ENCODE measurements at places on chromosomes 16 and 17.
A peak's percentile ranks its signal among the peaks of the same experiment; 100 is the strongest.

GRCh38 chr16:13939821-13940220, 19.9 kb downstream of the ERCC4 start:
- no peak for DNase-seq

GRCh38 chr16:4319454-4320421, 3.9 kb downstream of the GLIS2 start:
- no peak for DNase-seq

- peak; percentile 43 for DNase-seq
Observed at GRCh38 chr16:30570636-30571444, 674 bp downstream of the ZNF688 start.

GRCh38 chr16:89115216-89115861, 21.7 kb downstream of the ACSF3 start:
- DNase-seq = no peak

- no peak for DNase-seq
Observed at GRCh38 chr16:10983159-10983558, 38.8 kb downstream of the CLEC16A start.

DNA sequence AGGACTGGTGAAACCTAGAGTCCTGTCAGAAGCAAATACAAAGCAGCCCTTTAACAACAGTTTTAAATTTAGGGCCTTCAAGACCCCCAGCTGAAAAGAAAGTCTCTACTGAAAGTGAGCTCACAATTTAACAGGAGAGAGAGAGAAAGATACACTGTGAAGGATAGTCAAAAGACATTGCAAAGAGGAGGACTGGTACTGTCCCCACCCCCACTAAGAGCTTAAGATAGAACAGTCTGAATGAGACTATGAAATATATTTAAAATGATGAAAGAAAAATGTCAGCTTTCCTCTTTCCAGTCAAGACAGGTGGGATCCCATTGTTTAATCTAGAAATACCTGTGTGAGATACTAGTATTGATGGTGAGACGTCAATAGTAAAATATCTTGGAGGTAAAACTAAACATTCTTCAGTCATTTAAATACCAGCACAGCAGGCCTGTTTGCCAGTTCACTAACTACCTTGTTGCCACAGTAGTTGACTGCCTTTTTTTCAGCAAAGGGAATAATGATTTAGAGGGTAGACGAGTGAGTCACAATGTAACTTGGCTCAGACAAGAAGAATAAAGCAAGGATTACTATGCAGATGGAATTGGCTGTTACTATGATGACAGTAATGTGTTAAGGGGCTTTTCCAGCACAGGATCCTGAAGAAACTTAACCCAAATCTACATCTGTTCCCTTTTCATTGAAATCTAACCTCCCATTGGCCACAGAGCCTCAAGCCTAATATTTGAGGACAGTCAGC, 47.2 kb upstream of the RASL10B start:
- no peak for DNase-seq

GRCh38 chr17:64115822-64116534, 14.0 kb downstream of the ERN1 start:
- no peak for DNase-seq

DNA sequence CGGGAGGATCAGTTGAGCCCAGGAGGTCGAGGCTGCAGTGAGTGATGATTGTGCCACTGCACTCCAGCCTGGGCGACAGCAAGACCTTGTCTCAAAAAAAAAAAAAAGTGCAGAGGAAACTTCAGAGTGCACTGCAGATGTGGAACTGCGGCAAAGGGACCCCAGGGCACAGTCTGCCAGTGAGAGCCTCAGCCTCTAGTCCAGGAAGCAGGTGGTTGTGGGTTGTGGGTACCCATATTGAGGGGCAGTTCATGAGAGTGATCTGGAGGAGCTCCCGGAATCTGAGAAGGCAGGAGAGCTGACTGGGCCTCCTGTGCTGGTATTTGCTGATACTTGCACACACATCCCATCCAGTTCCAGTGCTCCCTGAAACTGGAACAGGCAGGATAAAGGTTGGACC, 13.1 kb downstream of the FOXN1 start:
- no peak for DNase-seq

- DNase-seq = no peak
Observed at GRCh38 chr16:14527411-14528044, 102.5 kb downstream of the PARN start.

GRCh38 chr16:3935921-3936320, 55.4 kb upstream of the CREBBP start:
- no peak for DNase-seq

DNA sequence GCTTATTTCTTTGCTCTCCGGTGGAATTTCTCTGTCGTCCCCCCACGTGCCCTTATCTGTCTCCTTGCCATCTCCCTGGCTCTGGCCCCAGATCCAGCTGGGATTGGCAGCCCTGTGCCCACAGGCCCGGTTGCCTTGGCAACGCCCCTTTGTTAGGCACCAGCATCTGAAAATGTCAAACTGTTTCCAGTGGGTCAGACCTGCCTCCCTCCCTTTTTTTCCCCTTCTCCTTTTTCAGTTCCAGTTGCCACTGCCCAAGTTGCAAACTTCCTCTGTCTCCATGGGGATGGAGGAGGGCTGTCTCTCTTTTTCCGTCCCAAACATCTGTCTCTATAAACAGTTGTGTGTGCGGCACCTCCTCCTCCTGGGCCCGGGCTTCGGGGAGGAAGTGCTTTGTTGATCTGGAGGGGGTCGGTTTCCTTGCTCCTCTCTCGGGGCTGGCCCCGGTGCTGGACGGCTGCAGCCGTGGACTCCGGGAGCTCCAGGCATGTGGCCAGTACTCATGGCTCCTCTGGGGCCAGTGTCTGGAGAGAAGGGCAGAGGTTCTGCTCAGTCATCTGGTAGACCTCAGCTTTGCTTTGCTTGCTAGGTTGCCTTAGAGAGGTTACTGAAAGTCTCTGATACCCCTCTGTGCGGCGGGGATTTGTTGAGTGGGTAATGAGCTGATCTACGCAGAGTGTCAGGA, 35.3 kb downstream of the SOCS3 start:
- DNase-seq = no peak

DNA sequence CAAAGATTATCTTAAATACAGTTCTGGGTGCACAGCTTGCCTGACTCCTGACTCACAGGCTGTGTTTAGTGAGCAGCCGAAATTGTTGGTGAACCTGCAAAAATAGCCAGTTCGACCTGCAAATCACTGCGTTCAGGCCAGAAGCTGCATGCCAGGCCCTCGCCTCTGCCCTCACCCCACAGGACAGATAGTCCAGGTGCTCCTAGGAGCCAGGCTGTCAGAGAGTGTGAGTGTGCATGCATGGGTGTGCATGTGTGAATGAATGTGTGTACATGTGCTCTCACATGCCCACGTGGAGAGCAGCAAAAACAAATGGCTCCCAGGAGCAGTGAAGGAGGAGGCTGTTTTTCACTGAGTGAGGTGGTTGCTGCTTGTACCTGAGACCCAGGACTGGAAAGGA, 131.8 kb downstream of the ABCC12 start:
- no peak for DNase-seq

DNA sequence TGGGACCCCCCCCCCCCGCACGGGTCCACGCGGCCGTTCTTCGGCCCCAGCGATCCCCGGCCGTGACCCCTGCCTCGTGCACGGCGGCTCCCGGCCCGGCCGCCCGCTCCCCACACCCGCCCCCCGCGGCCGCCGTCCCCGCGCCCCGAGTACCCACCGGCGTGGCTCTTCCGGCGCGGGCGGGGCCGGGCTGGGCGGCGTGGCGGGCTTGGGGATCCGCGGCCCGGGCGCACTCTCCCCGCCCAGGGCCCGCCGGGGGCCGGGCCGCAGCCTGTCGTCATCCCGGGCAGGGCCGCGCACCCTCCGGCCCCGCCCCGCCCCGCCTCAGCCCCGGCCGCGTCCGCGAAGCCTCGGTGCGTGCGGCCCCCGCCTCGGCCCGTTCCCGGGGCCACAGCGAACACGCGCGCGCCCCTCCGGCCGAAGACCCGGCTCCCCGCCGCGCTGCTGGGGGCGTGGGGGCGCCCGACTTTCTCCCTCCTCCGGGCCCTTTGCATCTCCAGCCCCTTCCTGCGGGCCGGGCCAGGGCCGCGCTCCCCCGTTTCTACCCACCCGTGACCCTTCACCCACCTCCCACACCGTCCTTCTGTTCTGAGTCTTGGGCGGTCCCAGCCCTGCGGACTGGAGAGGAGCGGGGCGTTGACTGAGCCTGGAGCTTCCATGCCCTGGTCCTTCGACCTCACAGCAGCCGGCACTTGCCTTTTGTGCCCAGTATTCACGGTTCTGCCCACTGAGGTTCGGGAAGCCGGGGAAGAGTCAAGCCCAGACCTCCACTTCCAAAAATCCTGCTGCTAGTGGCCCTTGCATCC, 840 bp downstream of the MYO1C start:
- no peak for DNase-seq

GRCh38 chr16:8621222-8621571, 301 bp upstream of the METTL22 start:
- no peak for DNase-seq

DNA sequence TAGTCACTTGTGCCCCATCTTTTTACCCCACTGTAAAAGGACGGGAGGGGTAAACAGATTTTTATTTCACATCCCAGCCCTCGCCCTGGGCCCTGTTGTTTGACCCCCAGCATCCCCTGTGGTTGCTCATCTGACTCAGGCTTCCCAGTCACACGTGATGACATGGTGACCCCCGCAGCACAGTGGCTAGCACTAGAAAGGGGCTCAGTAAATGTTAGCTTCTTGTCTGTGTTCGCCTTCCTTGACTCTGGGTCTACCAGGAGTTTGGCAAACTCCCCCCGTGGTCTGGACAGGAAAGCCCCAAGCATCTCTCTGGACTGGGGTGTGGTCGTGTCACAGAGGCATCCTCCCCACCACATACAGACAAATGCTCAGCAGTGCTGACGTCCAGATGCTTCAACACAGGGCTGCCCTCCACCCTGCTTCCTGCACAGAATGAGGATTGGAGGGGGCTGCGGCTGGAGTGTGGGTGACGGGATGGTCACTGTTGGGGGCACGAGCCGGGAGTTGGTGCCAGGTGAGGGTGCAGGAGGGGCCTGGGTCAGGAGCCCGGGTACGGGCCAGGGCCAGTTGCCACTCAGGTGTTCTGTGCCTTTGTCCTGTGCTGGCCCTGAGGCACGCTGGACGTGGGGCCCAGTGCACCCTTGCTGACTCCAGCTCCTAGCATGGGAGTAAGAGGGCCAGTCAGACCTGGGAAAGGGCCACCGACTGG, 69.1 kb downstream of the METRNL start:
- DNase-seq = no peak

- DNase-seq = no peak
Observed at GRCh38 chr17:41524261-41524660, 3.8 kb downstream of the KRT19 start.

DNA sequence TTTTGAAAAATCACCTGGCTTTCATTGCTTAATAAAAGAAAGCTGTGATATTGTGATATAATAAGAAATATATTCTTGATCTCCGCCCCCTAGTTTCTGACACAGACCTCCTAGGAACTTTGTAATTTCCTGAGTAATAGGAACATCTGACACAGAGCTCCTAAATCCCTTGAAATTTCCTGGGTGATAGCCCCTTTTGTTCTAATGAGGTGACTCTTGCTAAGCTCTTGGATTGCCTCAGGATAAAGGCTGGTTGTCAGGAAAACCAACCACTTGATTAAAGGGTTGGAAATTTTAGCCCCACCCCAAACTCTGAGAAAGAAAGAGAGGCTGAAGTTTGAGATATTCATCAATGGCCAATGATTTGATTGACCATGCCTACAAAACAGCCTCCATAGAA, 326.4 kb upstream of the KIF2B start:
- no peak for DNase-seq

DNA sequence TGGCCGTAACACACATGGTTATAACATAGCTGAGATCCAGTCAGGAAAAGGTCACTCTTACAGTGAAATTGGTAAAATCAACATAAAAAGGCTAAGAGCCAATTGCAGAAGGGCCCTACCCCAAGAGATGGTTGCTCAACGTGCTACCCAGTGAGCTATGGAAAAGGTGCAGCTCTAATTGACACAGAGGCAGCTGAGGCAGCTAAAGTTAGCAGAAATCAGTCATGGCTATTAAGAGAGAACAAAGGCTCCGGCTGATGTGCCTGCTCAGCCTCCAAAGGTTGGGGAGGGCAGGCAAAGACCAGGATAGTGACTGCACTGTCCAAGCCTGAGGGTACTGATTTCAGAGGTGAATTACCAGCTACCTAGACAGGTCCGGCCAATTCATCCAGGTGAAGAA, 76.5 kb upstream of the ATP2A3 start:
- DNase-seq = no peak

GRCh38 chr16:84004442-84004841, 36.4 kb downstream of the NECAB2 start:
- no peak for DNase-seq

- DNase-seq = peak; percentile 63
Observed at GRCh38 chr17:73393962-73394361, 82.2 kb upstream of the CDC42EP4 start.

- DNase-seq = peak; percentile 19
Observed at GRCh38 chr16:47492428-47493377, 31.6 kb downstream of the PHKB start.

DNA sequence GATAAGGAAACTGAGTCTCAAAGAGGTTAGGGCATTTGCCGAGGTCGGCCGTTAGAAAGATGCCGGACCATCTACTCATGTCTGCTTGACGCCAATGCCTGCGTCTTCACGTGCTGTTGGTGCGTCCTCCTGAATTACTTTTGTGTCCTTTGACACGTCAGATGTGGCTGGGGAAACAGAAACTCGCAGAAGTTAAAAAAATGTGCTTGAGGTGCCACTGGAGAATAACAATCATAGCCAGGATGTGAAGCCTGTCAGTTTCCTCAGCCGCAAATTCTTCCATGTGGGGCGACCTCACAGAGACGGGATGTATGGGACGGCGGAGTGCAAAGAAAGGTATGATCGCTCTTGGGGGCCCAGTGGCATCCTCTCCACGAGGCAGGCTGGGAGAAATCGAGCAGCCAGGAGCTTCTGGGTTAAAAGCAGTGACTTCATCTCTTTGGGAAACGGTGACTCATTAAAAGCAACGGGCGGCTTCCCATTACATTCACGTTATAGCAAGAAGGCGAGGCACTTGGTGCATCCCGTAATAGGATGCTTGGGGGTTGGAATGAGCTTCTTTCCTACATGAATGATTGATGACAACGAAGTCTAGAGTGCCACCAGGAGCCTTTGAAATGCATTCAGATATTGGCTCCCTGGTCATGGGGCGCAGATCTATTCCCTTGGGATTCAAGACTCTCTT, 67.8 kb downstream of the BMERB1 start:
- DNase-seq = no peak

DNA sequence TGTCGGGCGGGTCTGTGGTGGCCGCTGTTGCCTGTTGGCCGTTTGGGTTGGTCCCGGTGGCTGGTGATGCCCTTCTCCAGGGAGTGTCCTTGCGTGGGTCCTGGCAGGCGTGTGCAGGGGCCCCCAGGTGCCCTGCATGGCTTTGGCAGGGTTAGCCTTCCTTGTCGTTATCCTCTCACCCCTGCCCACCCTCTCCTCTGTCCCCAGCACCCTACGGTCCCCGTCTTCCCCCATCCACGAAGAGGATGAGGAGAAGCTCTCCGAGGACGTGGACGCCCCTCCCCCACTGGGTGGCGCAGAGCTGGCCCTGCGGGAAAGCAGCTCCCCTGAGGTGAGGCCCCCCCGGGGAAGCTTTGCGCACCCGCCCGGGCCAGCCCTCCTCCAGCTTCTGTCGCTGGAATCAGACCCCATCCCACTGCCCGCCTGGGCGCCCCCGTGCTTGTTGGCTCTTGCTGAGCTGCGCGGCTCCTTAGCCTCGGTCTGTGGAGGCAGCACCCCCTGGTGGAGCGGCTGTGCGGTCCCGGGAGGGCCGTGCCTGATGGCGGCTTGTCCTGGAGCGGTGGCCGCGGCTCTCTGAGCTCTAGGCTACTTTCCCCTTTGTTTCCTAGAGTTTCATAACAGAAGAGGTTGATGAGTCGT, 10.6 kb upstream of the NUDT16L1 start:
- DNase-seq = no peak

All from SK-N-DZ (cell line).